ENCODE measurements at places on chromosomes 3 and 15. TPM values are rescaled to one million over a fixed set of nuclear protein-coding genes. Genes with fewer than 3 reads are reported as not detected.

The TMEM108 gene
- polyA plus RNA-seq: not detected

The C3orf33 gene
- 5.9 TPM for polyA plus RNA-seq

The GP9 gene
- 2.1 TPM for polyA plus RNA-seq

The SLCO3A1 gene
- not detected for polyA plus RNA-seq

GRCh38 chr15:39013262-39013661 is 448.6 kb upstream of the RASGRP1 start:
- DNase-seq: no peak
- no peak overlapping the region for H3K4me3 ChIP-seq
- no peaks in the 10 kb centered on the region for H3K4me1 ChIP-seq
- no peak overlapping the region for H3K27ac ChIP-seq

DNA sequence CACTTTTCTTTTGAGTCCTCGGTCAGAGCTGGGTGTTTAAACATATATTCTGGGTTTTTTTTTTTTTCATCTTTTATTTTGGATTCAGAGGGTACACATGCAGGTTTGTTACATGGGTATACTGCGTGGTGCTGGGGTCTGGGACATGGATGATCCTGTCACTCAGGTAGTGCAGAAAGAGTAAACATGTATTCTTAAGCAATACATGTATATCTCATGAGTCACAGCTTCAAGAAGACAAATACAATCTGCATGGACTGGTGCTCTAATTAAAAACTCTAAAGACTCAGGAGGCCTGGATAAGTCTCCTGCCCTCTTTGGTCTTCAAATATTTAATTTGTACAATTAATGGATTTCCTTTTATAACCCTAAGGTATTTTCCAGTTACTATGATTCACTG is 50.6 kb upstream of the PHLDB2 start:
- no peaks in the 10 kb centered on the region for H3K4me1 ChIP-seq
- H3K27ac ChIP-seq: no peak overlapping the region
- H3K4me3 ChIP-seq: no peak overlapping the region
- DNase-seq: no peak

GRCh38 chr3:184565421-184566211 is 4.0 kb downstream of the EPHB3 start:
- no peak overlapping the region for H3K27ac ChIP-seq
- H3K36me3 ChIP-seq: peaks cover 4% of the 10 kb centered on the region
- H3K27me3 ChIP-seq: peaks cover 50% of the 10 kb centered on the region
- H3K4me1 ChIP-seq: peaks cover 18% of the 10 kb centered on the region

GRCh38 chr3:70527026-70527425 is 214.6 kb upstream of the MDFIC2 start:
- DNase-seq: no peak
- no peaks in the 10 kb centered on the region for H3K36me3 ChIP-seq
- H3K4me1 ChIP-seq: no peaks in the 10 kb centered on the region
- no peak overlapping the region for H3K4me3 ChIP-seq
- no peaks in the 10 kb centered on the region for H3K27me3 ChIP-seq

GRCh38 chr3:177057768-177058167 is 139.5 kb downstream of the TBL1XR1 start:
- peaks cover 10% of the 10 kb centered on the region for H3K4me1 ChIP-seq
- DNase-seq: no peak
- H3K27me3 ChIP-seq: no peaks in the 10 kb centered on the region
- no peaks in the 10 kb centered on the region for H3K36me3 ChIP-seq

- H3K4me3 ChIP-seq: no peak overlapping the region
- H3K27me3 ChIP-seq: no peaks in the 10 kb centered on the region
- H3K27ac ChIP-seq: no peak overlapping the region
- H3K36me3 ChIP-seq: no peaks in the 10 kb centered on the region
- DNase-seq: no peak
Observed at GRCh38 chr3:115760716-115761115, 137.4 kb downstream of the GAP43 start.

- no peak overlapping the region for H3K4me3 ChIP-seq
- H3K4me1 ChIP-seq: peaks cover 34% of the 10 kb centered on the region
- peaks cover 7% of the 10 kb centered on the region for H3K36me3 ChIP-seq
- no peak for DNase-seq
Observed at GRCh38 chr3:38001456-38002081, 11.0 kb downstream of the VILL start.

DNA sequence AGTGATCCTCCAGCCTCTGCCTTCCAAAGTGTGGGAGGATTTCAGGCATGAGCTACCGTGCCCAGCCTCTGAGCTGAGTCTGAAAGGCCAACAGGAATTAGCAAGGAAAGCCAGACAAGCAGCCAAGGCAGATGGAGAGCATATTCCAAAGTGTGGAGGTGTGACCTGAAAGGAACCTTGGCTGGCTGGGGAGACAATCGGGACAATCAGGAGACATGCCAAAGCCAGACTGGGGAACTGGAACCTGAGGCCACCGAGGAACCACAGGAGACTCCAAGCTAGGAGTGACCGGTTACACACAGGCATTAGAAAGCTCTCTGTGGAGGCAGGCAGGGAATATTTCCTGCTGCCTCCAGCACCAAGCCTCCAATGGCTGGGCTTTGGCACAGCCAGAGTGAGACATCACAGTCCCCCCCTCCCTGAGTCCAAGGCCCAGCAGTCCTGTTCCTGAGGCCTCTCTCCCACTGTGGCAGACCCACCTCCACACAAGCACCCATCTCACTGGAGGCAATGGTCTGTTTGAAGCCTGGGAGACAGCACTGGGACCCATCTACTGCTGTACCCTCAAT is 4.5 kb upstream of the C15orf39 start:
- no peak overlapping the region for H3K4me3 ChIP-seq
- no peaks in the 10 kb centered on the region for H3K36me3 ChIP-seq
- peaks cover 9% of the 10 kb centered on the region for H3K4me1 ChIP-seq
- no peak for DNase-seq
- H3K27ac ChIP-seq: no peak overlapping the region

DNA sequence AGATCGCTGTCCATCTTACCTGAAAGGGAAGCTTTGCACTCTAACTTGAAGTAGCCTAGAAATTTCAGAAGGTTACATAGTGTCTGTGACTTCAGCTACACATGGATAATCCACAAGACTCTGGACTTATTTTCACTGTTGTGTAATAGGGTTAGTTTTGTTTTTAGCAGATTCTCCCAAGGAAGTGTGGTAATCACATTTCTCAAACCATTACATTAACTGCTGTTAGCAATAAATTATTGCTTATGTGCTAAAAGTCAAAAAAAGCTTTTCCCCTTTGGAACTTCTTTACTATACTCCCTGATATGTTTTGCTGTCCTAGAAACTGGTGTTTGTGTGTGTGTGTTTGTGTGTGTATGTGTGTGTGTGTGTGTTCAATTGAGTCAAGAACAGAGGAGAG is 351.8 kb upstream of the TPRG1 start:
- H3K27ac ChIP-seq: no peak overlapping the region
- H3K27me3 ChIP-seq: no peaks in the 10 kb centered on the region
- H3K4me1 ChIP-seq: no peaks in the 10 kb centered on the region
- no peak for DNase-seq
- no peak overlapping the region for H3K4me3 ChIP-seq

GRCh38 chr3:158097081-158097592 is 9.1 kb downstream of the SHOX2 start:
- H3K36me3 ChIP-seq: no peaks in the 10 kb centered on the region
- peaks cover 30% of the 10 kb centered on the region for H3K4me1 ChIP-seq
- peaks cover 61% of the 10 kb centered on the region for H3K27me3 ChIP-seq
- DNase-seq: no peak
- peak overlapping the region; percentile 85 for H3K4me3 ChIP-seq

DNA sequence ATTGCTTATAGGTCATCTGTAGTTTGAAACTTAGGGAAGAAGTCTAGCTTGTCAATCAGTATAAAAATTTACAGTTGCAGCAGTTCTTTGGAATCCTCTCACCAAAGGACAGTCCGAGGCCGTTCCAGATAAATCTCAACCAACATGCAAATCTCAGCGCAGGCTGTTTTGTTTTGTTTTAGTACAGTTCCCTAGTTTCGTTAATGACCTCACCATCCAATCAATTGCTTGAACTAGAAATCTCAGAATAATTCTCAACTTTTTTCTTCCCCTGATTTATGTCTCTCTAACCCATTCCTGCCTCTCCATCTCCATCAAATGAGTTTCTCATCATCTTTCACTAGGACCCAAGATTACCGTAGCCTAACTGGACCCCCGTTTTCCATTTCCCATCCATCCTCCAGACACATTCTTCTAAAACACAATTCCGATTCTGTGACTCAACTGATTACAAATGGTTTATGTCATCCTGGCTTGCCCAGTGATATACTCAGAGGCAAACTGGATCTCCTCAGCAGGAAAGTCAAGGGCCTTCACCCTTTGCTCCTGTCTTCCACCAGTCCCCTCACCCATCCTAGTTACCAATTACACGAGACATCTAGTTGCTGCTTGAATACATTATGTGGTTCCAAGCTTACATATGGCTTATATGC is 1.3 kb downstream of the SMCO1 start:
- H3K36me3 ChIP-seq: peaks cover 3% of the 10 kb centered on the region
- H3K4me3 ChIP-seq: no peak overlapping the region
- DNase-seq: no peak
- no peaks in the 10 kb centered on the region for H3K27me3 ChIP-seq
- no peak overlapping the region for H3K27ac ChIP-seq

GRCh38 chr15:59722476-59722875 is 33.4 kb upstream of the BNIP2 start:
- H3K4me1 ChIP-seq: no peaks in the 10 kb centered on the region
- no peaks in the 10 kb centered on the region for H3K36me3 ChIP-seq
- DNase-seq: no peak
- H3K27ac ChIP-seq: no peak overlapping the region
- H3K27me3 ChIP-seq: no peaks in the 10 kb centered on the region

- no peaks in the 10 kb centered on the region for H3K4me1 ChIP-seq
- H3K36me3 ChIP-seq: no peaks in the 10 kb centered on the region
- H3K27ac ChIP-seq: no peak overlapping the region
- no peak for DNase-seq
Observed at GRCh38 chr3:179093807-179094206, 22.2 kb upstream of the ZMAT3 start.
